Vagina (tissue), 2 donors: ENCODE measurements at places on chromosomes 4 and X. TPM values are rescaled to one million over a fixed set of nuclear protein-coding genes. Genes with fewer than 3 reads are reported as not detected.

The COX7B2 gene
- not detected for total RNA-seq

The AREG gene
- total RNA-seq, result 16.9 TPM

The MAOA gene
- 102 TPM for total RNA-seq

The HHIP gene
- total RNA-seq, result 0.25 TPM

The P2RY10 gene
- 0.98 TPM for total RNA-seq

- peaks cover 33% of the 10 kb centered on the region for H3K4me1 ChIP-seq
- no peak for DNase-seq
- H3K36me3 ChIP-seq, result no peaks in the 10 kb centered on the region
- H3K4me3 ChIP-seq, result no peak overlapping the region
- H3K27ac ChIP-seq, result no peak overlapping the region
Observed at GRCh38 chrX:44889824-44890223, 16.8 kb downstream of the KDM6A start.

DNA sequence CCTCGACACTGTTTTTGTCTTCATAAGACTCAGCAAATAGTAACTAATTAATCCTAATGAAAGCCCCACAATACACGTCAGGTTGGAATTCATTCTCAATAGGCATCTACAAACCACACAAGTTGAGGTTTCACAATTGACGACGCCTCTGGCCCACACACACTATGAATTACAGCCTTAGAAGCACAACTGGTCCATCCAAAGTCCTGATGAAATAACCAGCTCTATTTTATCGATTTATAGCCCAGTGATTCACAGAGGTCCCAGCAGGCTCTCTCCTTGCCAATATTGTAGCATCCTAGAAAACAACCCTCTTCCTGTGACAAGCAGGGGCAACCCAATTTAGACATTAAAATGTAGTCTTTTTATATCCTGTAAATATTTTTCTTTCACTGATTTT, 112.1 kb downstream of the NR3C2 start:
- no peak overlapping the region for H3K4me3 ChIP-seq
- H3K27me3 ChIP-seq, result no peaks in the 10 kb centered on the region

DNA sequence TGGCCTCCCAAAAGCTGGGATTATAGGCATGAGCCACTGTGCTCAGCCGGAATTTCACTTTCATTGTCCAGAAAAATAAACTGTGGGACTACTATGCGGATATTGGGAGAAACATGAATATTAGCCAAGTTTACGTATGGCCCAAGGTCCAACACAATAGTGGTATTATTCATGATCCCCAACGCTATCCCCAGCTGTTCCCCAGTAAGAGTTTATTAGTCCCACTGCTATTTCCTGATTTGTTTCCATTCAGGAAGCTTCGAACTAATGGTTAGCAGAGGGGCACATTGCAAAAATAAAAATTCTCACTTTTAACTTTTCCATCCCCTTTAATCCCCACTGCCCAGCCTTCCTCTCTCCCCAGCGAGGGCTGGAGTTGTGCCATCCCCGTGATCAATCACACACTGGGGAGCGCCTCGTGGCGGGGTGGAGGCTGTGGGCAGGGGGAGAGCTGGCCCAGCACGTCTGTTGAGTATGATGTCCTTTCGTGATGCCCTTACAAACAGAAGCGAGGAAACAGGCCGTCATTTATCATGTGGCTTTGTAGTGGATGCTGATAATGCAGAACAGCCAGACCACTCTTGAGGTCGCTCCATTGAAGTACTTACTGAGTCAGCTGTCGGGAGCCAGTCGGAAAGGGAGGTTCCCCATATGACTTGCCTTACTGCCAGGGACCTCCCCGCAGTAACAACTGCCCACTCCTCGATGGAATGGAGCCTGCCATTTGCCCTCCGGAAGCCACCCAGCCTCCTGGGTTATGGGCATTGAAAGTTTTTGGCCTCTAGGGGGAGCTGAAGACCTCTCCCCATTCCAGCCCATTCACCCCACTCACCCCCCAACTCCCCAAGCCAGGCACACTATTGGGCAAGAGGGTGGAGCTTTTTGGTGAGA, 117.0 kb downstream of the KDR start:
- H3K36me3 ChIP-seq, result no peaks in the 10 kb centered on the region
- DNase-seq, result no peak
- no peaks in the 10 kb centered on the region for H3K27me3 ChIP-seq

GRCh38 chr4:123412091-123412505, 15.5 kb downstream of the SPRY1 start:
- no peak for DNase-seq
- H3K36me3 ChIP-seq, result no peaks in the 10 kb centered on the region
- H3K27ac ChIP-seq, result no peak overlapping the region
- peaks cover 9% of the 10 kb centered on the region for H3K4me1 ChIP-seq

DNA sequence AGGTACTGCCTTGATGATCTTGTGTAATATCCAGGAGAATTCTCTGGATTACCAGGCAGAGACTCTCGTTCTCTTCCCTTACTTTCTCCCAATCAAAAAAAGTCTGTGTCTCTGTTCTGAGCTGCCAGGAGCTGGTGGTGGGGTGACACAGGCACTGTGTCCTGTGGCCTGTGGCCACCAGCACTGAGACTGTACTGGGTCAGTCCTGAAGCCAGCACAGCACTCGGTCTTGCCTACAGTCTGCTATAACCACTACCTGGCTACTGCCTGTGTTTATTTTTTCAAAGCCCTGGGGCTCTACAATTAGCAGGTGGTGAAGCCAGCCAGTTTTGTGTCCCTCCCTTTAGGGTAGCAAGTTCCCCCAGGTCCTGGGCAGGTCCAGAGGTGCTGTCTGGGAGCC, 331.1 kb upstream of the MAGEB18 start:
- no peak overlapping the region for H3K27ac ChIP-seq
- no peaks in the 10 kb centered on the region for H3K27me3 ChIP-seq
- H3K4me1 ChIP-seq, result no peaks in the 10 kb centered on the region
- H3K4me3 ChIP-seq, result no peak overlapping the region
